Aortic smooth muscle cell (primary cell): ENCODE measurements at places on chromosomes 1 and 21. TPM values are rescaled to one million over a fixed set of nuclear protein-coding genes. Genes with fewer than 3 reads are reported as not detected.

ADAMTSL4 gene
- total RNA-seq: 6.3 and 10.4 TPM in 2 replicates

IQGAP3 gene
- 18.8 and 25.0 TPM in 2 replicates for total RNA-seq

PCNX2 gene
- 13.2 and 15.1 TPM in 2 replicates for total RNA-seq

KRTAP19-1 gene
- not detected in 2 replicates for total RNA-seq

OR2T35 gene
- not detected in 2 replicates for total RNA-seq

REN gene
- not detected in 2 replicates for total RNA-seq

LAD1 gene
- not detected in 2 replicates for total RNA-seq
